HS-27A (cell line): ENCODE measurements at places on chromosomes 1 and 21.

- no peak for DNase-seq
Measured at GRCh38 chr1:97920276-97920831, 480 bp downstream of the DPYD start.

DNA sequence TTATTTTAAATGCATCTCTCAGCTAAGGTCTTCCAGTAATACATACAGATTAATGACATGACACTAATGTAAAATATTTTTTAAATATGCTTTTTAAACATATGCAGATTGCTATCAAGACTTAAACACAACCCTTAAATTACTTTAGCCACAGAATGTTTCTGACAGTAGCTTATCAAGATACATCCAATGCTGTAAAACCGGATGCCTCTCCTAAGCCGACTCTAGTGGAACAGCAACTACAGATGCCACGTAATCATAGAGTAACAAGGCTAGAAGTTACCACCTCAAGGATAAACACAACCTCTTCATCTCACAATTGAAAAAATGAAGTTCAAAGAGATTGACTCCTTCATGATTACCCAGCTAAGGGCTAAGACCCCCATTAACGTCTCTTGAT lies 68.4 kb downstream of the ZZZ3 start:
- DNase-seq: no peak

DNA sequence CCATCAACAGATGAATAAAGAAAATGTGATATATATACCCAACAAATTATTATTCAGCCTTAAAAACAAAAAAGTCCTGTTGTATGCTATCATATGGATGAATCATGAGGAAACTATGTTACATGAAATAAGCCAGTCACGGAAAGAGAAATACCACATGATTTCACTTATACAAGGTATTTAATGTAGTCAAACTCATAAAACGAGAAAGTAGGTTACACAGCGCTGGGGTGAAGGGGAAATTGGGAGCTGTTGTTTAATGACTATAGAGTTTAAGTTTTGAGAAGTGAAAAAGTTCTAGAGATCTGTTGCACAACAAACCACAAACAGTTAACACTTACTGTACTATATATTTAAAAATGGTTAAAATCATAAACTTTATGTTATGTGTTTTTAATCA lies 58.5 kb downstream of the SLC25A24 start:
- no peak for DNase-seq

- no peak for DNase-seq
Measured at GRCh38 chr21:31078216-31078615, 39.9 kb upstream of the KRTAP19-8 start.

DNA sequence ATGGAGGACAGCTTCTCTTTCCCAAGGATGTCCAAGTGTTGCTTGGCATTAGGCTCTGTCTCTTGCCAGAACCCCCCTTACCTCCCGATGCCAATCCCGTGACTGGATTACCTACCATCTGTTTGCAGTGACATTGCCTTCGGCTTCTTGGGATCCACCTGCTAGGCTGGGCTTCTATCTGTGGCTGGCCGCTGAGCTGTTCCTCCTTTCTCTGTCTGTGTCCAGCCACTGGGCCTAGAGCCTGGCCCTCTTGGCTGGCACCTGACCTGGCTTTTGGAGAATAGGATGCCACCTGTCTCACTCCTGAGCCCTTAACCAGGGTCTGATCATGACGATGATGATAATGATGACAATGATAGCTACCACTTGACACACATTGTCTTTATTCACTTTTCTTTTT lies 41.6 kb upstream of the STUM start:
- DNase-seq: no peak

DNA sequence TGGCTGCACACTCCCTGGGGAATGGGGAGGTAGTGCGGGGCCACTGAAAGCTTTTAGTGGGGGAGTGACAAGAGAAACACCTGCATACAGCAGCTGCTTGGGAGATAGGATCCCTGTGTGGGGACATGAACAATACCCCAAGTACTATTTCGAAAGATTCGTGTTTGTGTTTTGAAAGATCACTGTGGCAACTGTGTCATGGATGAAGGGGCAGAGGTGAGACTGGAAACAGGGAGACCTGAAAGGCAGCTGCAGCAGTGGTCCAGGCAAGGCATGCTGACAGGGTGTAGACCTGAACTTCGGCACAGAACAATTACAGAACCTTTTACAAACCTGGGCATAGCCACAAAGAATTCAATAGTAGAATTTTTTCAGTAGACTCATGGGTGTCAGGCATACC lies 32.9 kb downstream of the TENT5C start:
- no peak for DNase-seq

DNA sequence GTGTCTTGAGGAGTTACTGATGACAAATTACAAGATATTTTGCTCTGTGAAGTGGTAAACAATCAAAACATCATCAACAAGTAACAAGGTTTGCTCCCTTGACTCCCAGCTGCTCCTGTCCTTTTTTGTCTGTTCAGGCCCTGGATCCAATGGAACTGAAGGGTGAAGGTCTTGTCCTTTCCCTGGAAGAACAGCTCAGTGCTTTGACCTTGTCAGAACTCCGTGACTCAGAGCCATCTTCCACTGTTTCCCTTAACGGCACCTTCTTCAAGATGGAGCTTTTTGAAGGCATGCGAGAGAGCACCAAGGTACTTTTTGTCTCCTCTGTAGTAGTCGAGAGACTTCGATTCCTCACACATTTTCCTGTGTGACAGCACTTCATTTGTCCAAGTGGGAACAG lies 29.0 kb downstream of the TRIM45 start:
- DNase-seq: no peak

- no peak for DNase-seq
Measured at GRCh38 chr1:185073725-185074124, 28.4 kb downstream of the RNF2 start.

DNA sequence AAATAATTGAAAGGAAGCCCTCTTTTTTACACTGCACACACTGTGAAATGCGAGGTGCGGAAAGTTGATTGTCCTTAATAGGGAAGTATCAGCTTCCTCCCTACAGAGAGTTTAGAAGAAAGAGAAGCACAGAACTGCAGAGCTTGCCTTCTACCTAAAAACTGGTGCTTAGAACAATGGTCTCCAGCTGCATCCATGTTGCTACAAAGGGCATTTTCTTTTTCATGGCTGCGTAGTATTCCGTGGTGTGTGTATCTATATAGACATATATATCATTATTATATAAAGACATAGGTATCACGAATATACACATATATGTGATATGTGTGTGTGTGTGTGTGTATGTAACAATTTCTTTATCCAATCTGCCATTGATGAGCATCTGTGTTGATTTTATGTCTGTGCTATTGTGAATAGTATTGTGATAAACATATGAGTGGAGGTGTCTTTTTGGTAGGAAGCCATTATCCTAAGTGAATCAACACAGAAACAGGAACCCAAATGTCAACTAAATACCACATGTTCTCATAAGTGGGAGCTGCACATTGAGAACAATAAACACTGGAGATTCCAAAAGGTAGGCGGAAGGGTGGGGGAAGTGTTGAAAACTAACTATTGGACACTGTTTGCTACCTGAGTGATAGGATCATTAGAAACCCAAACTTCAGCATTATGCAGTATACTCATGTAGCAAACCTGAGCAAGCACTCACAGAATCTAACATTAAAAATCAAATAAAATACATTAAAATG lies 290.0 kb upstream of the RUNX1 start:
- DNase-seq: no peak

DNA sequence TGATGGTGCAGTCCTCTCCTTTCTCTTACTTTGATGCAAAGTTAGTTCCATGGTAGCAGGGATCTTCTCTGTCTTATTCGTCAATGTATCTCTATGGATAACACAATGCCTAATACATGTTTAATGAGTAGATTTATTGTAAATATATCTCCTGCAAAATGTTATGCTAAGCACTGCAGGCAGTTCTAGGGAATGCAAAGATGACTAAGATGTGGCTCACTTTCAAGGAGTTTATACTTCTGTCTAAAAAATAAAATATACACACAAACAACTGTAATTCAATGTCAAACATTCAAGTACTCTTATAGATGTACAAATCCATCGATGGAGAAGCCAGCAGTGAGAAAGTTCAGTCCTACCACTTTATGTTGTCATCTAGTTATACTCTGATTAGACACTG lies 194.3 kb downstream of the KCTD3 start:
- DNase-seq: no peak

DNA sequence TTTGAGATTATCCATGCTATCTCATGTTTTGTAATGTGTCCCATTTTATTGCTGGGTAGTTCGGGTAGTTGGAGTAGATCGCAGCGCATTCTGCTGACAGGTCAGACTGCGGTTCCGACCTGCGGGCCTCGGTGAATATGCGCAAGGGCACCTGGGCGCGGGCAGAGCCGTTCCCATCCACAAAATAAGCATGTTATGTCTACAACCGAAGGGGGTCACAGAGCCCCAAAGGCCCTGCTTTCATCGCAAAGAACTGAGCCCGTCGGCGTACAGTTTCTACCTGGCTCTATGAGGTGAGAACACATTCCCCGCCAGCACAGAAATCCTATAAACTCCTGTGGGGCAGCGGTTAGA lies 88.4 kb downstream of the PRKAB2 start:
- no peak for DNase-seq
